ENCODE measurements at places on chromosomes 2 and 18.

GRCh38 chr18:23302511-23302850, 150.6 kb upstream of the RIOK3 start:
- DNase-seq, result no peak

GRCh38 chr2:41194230-41194629, 742.3 kb upstream of the SLC8A1 start:
- DNase-seq, result no peak

DNA sequence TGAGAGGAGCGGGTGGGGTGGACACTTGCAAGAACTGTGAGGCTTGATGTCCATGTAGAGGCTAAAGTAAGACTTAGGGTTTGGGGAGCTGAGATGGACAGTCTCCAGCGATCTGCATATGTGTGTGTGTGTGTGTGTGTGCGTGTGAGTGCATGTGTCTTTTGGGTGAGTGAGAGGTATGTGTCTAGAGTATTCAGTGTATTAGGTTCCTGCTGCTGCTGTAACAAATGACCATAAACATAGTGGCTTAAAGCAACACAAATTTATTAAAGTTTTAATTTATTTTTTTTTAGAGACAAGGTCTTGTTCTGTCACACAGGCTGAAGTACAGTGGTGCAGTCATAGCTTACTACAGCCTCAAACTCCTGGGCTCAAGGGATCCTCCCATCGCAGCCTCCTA, 155.4 kb upstream of the SPRED2 start:
- no peak for DNase-seq

GRCh38 chr18:76495435-76496193, 572 bp upstream of the ZNF516 start:
- DNase-seq, result peak; percentile 81

DNA sequence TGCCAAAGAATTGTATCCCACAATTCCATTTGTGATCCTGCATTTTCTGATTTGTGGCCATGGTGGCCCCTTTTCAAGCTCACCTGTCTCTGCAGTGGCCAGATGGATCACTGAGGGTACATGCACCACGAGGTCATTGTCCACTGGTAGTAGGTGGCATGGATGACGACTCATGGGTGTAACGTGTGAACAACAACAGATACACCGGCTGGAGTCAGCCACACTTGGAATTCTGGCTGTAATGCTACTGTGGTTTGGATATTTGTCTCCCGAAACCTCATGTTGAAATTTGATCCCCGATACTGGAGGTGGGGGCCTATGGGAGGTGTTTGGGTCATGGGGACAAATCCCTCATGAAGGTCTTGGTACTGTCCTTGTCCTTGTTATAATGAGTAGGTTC, 102.2 kb upstream of the TAF1B start:
- DNase-seq, result no peak

- peak; percentile 45 for DNase-seq
Observed at GRCh38 chr18:21703241-21703820, 1.2 kb downstream of the ABHD3 start.

DNA sequence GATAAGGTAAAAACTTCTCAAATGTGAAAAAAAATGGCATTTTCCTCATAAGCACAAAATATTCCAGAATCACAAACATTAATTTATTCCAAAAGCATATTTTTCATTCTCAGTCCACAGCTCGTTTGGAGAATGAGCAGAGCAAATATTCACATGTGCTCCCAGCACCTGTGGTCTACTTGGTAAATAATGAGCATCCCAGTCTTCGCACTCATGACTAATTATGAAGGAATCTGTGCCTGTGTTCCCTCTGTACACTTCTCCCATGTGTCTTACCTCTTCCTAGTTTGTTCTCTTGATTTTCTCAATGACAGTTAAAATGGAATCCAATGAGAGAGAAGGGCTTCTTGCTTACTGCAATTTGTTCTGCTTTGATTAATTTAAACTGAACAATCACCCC, 671.0 kb upstream of the SOX11 start:
- DNase-seq, result no peak

- DNase-seq, result no peak
Observed at GRCh38 chr2:23495661-23496114, 110.7 kb downstream of the KLHL29 start.
